Activated CD4-positive, alpha-beta T cell treated with anti-CD3 and anti-CD28 coated beads for 24 hours (primary cell): ENCODE measurements at places on chromosomes 6 and 20.

DNA sequence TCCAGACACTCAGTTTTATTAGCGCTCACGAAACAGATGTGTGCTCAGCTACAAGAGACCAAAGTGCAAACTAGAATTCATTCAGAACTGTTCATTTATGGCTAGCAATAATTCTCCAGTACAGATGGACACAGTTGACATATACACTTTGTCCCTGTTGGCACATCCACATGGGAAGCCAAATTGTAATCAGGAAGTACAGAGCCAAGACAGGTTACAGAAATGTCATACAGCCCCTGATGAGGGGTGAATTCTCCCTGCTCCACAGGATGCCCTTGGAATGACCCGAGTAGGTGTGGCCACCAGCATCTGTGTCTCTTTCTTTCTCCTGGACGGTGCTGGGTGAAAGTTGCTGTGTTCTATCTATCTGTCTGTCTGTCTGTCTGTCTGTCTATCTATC lies 7.6 kb downstream of the DHX35 start:
- no peak for DNase-seq

DNA sequence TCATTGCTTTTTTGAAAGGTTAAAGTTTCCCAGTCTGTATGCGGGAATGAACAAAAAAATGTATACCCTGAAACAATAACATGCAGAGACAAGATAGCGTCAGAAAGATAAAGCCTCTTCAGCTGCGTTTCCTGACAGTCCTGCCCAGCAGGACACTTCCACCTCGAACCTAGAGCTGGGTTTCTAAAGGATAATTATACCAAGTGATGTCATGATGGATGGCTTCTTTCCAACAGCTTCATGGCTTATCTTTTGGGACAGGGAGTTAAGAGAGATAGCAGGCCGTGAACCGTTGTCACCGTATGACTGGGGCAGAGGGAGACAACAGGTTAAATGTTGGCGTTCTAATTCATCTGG lies 267.6 kb upstream of the SGK1 start:
- no peak for DNase-seq

DNA sequence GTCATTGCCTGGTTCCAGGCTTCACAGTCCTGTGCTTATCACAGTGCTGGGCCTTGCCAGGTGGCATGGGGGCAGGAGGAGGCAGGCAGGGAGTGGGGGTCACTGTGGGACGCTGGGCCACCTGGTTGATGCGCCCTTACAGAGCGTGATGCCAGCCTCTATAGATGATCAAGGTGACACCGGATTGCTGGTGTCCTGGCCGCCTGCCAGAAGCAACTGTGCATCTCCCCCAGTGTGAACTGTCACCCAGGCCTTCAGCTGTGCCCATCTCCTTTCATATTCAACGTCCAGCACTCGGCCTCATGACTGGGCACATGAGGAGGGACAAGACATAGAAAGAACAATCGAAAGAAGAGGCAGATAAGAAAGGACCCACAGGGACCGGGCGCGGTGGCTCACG lies 318.9 kb downstream of the TAF4 start:
- no peak for DNase-seq

GRCh38 chr20:45118028-45118427 lies 3.1 kb upstream of the WFDC5 start:
- no peak for DNase-seq

- no peak for DNase-seq
Measured at GRCh38 chr6:111779660-111780059, 93.6 kb downstream of the FYN start.

DNA sequence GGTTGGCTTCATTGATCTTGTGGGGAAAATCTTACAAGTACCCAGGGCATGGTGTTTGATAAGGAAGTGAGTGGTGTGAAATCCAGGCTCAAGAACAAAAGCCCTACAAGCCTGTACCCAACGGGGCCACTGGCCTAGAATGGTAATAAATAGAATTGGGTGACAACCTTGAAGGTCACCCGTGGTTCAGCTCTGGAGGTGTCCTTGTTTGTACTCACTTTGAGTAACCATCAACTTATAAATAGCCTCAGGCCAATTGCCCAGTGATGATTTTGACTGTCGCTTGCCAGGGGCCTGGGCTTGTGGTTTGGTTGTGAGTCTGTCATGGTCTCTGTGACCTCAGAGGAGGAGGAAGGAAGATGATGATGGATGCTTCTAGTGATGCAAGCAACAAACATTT lies 87.8 kb downstream of the PHACTR3 start:
- DNase-seq, result no peak

- no peak for DNase-seq
Measured at GRCh38 chr6:6479785-6480184, 108.7 kb upstream of the LY86 start.

GRCh38 chr20:49610691-49611538 lies 43.0 kb upstream of the PTGIS start:
- peak; percentile 72 for DNase-seq

GRCh38 chr6:145327586-145327985 lies 407.7 kb downstream of the EPM2A start:
- no peak for DNase-seq

DNA sequence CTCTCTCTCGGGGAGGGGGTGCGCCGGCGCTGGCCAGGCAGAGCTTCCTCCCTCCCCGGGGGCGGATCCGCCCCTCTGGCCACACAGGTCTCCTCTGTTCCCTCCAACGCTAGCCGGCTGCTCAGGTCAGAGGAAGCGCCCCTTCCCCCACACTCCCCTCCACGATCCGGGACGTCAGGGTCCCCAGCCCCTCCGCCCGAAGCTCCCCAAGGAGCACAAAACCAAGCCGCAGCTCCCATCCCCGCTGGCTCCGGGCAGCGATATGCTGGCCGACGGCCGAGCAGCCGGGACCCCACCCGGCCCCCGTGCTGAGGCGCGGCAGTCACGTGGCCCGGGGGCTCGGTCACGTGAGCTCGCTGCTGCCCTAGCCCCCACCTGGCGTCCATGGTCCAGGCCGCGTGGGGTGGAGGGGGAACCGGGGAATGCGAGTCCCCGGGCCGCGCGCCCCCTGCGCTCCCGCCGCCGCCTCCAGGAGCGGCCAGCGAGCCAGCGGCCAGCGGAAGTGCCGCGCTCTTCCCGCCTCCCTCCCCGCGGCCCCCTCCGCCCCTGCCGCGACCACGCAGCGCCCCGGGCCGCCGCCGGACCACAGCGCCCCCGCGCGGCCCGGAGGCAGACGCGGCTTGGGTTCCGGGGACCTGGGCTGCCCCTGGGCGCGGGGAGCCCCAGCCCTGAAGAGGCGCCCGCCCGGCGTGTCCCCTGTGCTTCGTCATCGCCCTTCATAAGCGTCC lies at the start of gene SLC35B2:
Gene SLC35B2 (minus strand): TSS at position 504 of the 728 bp plus-strand sequence. CDS start 118 bp downstream, at position 386.
- peak; percentile 50 for DNase-seq

DNA sequence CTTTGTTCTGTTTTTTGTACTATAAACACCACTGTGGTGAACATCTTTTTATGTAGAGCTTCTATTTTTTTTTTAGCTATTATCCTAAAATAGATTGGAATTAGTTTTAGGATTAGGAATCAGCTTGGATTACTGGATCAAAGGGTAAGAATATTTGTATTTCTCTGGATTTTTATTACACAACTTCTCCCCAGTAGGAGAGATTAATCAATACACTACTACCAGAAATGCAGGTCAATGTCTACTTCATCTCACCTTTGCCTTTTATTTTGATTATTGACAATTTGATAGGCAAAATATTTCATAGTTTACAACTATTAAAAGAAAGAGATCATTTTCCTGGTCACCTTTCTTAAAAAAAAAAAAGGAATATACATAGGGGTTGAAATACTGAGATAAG lies 191.9 kb downstream of the TSHZ2 start:
- no peak for DNase-seq

GRCh38 chr20:62832212-62832922 lies 15.5 kb downstream of the COL9A3 start:
- DNase-seq, result no peak

GRCh38 chr6:36622901-36623546 lies 28.9 kb downstream of the SRSF3 start:
- DNase-seq, result no peak

DNA sequence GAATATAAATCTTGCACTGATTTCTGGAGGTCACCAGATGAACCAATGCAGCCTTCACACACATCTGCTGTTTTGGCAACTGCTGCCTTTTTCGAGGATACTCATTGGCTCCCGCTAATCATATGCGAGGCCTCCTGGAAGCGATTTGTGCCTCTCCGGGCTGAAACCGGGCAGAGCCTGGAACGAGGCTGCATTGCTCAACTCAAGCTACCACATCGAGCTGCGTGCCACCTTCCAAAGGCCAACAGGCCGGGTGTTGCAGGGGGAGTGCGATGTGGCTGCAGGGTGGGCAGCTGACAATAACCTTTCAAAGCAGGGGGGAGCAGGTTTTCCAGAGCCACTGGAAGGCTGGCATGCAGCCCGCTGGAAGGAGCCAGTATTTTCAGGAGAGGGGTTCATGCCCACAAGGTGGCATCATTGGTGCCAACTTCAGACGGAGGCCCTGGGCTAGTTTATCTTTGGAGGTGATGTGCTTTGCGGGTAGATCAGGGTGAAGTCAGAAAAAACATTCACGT lies 122.6 kb upstream of the IFNGR1 start:
- peak; percentile 26 for DNase-seq

DNA sequence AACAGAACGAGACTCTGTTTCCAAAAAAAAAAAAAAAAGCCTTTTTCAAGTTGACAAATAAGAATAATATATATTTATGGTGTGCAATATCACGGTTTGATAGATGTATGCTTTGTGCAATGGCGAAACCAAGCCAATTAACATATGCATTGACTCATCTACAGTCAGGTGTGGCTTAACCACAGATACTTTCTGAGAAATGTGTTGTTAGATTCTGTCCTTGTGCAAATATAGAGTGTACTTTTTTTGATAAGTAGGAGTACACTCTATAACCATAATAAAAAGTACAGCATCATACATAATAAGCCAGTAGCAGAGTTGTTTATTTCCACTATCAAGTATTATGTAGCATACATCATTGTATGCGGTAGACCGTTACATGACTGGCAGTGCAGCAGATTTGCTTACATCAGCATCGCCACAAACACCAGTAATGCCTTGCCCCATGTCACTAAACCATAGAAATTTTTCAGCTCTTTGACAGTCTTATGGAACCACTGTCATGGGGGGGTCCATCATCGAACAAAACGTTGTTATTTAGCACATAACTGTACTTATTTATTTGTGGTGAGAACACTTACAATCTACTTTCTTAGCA lies 59.2 kb downstream of the TMEM170B start:
- no peak for DNase-seq

DNA sequence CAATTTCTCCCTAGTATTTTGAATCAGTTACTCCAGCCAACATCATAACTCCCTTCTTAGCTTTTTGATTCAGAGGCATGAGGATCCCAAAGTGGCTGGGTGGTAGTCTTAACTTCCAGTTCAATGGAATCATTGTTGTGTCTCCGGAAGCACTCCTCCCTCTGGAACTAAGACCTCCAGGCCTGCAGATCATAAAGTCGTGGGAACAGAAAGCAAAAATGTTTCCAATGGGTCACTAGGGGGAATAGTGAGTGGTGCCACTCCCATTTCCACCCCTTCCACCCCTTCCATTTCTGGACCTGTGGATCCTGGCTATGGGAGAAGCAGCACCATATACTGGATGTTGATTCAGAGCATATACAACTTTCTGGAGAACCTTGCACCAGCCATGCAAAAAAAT lies 130.8 kb downstream of the SGK1 start:
- no peak for DNase-seq

DNA sequence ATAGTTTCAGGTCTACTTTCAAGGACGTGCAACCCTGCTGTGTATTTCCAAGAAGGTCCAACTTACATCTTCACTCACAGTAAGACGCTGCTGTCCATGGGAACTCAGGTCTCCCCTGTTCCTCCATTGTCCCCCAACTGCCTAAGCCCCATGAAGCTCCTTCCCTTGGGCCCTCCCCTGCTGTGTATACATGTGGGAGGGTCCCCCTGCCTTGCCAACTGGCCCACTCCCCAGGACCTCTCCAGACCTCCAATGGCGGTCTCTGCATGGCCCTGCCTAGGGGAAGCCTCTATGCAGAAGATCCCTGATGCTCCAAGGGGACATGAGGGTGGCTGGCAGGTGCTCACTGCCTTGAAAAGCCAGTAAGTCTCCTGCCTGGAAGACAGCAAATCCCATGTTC lies 186.7 kb upstream of the CST7 start:
- no peak for DNase-seq

DNA sequence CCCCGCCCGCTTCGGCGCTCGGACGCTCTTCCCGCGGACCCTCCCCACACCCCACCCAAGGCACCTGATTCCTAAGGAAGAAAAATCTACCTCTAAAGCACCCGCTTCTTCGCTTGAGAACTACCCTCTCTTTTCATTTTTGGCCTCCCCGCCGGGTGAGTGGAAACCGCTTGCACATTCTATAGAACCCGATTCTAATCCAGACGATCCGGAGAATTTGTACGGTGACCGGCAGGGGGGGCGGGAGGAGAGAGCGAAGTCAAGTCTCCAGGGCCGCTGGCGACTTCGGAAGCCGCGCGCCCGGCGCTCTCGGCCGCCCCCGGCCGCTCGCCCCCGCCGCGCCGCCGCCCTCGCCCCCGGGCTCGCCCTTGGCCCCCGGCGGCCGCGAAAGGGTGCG lies at the start of gene RBM24:
Gene RBM24 (plus strand): TSS at position 262 of the 397 bp plus-strand sequence. CDS start 221 bp downstream, outside the sequence.
- no peak for DNase-seq

DNA sequence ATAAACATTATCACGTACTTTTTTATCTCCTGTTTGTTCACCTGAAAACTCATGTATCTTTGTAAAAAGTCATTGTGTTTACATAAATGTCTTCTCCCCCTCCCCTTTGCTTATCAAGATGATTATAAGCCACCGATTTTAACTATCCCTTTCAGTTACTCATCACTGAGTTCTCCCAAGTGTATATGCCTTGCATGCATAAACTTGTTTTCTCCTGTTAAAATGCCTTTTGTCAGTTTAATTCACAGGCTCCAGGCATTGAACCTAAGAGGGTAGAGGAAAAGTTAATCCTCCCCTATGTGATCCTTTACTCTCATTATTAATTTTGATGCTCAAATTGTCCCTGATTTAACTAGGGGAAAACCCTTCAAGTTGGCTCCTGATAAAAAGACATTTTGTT lies 24.2 kb downstream of the ANKEF1 start:
- no peak for DNase-seq

GRCh38 chr6:28134716-28135115 lies 7.0 kb upstream of the ZKSCAN8 start:
- DNase-seq, result no peak

GRCh38 chr6:157760589-157761330 lies 62.3 kb upstream of the SNX9 start:
- no peak for DNase-seq

GRCh38 chr6:74853991-74854390 lies 351.9 kb downstream of the COL12A1 start:
- DNase-seq, result no peak

DNA sequence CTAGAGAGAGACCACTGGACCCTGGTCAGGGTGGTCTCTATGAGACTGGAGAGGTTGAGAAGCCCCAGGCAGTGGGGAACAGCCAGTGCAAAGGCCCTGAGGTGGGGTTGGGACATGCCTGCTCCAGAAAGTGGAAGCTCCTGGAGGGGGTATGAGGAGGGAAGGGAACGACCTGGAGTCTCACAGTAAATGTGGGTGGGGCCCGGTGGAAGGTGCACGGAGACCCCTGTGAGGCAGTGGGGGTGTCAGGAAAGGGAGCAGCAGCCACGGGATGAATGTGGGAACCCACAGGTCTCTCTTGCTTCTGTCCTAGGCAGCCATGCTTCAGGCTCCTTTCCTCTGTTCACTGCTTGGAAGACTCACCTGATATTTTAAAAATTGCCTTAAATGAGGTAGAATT lies 1.3 kb upstream of the CST1 start:
- DNase-seq, result no peak
